ENCODE measurements at places on chromosomes 16 and 17.

DNA sequence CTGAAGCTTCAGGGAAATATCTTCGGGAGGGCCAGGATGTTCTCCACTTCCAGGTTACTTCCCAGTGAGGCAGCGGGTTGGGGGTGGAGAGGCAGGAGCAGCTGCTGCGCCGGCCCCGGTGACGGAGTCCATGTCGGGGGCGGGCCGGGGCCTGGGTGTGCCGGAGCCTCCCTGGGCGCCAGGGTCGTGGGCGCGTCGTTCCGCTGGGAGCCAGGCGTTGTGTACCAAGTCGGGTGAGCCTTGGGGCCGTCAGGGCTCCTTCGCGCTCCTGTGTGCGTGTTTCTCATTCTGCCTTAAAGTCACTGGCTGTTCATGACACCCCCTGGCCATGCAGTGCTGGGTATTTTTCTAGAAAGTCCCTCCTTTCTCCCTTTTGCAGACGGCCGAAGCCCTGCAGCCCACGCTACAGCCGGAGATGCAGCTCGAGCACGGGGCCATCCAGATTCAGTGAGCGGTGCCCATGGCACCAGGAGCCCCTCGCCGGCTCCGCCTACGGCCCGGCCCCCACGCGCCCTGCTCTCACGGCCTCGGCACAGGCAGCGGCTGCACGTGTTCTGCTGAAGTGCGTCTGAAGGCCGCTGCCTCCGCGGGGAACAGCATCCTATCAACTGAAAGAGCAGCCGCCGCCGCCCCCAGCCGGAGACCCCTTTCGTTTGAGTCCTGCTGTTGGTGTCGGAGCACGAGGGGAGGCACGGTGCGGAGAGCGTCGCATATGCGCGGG is 125.1 kb downstream of the BANP start:
- DNase-seq, result no peak

GRCh38 chr17:43574348-43574747 is 28.2 kb upstream of the ETV4 start:
- DNase-seq, result peak; percentile 44

DNA sequence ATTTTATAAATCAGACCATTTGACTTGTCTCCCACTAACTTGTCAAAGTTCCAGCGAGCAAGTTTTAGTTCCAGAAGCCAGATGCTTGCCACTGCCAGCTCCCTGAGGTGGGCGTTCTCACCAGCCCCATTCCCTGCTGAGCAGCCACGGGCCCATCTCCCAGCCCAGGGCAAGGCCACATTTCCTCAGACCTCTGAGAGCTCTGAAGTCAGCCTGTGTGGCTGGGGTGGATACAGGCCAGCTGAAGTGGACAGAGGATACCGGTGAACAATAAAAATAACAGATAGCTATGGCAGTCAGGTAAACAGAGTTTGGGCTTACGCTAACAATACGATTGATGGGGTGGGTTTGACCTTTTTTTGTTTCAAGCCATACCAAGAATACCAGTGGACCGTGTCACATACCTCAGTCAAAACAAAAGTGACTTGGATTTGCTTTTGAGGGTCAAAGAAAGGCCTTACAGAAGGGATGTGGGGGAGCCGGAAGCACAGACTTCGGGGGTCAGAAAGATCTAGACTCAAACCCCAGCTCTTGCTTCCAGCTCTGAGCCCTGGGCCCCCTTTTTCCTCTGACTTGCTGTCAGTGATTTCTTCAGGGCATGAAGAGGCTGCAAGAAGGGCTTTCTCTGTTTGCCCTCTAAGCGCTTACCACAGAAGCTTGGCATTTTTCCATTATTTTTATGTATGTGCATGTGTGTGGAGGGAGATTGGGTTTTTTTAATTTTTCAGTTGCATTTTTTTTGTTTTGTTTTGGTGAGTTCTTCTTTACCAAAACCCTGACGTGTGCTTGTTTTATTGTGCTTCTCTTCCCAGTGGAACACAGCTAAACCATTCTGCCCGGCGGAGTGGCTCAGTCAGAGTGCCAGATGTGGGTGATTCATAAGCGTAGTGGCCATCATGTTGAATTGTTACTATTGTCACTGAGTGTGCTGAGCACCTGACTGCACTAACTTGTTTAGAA is 109.9 kb downstream of the GNAO1 start:
- DNase-seq, result no peak

DNA sequence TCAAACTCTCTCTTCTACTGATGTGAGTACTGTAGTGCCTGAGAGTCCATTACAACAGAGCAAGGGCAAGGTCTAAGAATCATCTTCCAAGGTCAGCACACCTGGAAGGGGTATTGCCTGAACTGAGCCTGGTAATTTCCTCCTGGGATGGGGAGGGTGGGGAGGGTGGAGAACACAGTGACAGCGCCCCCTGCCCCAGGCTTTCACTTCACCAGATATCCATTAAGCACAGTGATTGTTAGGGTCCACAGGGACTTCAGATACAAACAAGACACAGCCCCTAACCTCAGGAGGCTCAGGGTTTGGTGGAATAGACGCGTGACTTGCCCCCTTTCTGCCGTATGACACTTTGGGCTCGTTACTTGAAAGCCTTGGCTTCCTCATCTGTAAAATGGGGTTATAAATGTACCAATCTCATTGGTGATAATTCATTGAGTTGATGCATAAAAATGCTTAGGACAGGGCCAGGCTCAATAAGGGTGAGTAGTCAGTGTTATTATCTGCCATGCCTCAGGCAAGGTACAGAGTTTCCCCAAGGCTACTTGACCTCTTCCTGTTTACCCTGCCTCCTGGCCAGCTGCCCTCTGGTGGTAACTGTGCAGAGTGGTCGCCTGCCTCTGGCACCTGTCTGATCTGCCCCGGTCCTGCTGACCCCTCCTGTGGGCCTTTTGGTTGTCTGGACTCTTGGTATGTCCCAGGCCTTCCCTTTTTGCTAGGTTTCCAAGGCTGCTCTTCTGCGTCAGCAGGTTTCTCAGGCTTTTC is 13.1 kb upstream of the BRD7 start:
- no peak for DNase-seq

DNA sequence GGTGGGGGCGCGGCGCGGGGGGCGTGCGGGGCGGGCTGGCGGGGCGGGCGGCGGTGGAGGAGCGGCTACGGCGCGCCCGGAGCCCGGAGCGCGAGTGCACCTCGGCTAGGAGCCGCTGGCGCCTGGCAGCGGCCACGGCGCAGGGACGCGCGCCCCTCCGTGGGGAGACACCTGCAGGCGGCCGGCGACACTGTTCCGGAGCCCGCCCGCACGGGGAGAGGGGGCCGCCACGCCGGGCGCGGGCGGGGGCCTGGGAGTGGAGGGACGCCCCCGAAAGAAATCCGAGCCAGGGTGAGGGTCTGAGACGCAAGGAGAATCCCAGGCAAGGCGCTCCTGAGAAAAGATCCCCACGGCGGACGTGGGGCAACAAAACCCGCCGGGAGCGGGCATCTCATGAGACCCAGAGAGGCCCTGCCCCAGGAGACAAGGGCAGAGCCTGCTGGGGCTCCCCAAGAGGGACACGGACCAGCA is at the start of gene GSG1L:
TSS of gene GSG1L (minus strand) at position 124 of the 471 bp plus-strand sequence. CDS start 290 bp downstream, outside the sequence.
- no peak for DNase-seq

- peak; percentile 80 for DNase-seq
These were observed 83.7 kb downstream of the N4BP1 start for GRCh38 chr16:48526058-48526957.

GRCh38 chr17:49926886-49927285 is 42.1 kb upstream of the DLX4 start:
- no peak for DNase-seq

GRCh38 chr17:29567554-29568330 is 759 bp upstream of the TP53I13 start:
- DNase-seq, result peak; percentile 80
